ENCODE measurements at places on chromosomes 11 and 22.

DNA sequence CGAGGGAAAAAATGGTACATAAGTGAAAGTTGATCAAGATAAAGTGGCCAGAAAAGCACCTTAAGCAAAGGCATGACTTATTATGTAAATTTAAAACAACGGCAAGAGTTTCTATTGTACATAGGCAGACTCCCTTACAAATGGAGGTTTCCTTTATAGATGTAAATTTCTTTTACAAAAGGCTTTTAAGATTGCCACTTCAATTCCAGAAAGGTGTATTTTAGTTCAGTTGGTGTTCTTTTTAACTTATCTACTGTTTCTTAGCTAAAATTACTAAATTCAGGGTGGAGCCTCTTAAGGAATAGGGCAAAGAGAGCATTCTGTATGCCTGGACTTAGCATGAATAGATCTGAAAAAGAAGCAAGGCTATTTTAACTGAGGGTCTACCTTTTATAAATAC is 24.9 kb upstream of the GNAZ start:
- no peak for DNase-seq

DNA sequence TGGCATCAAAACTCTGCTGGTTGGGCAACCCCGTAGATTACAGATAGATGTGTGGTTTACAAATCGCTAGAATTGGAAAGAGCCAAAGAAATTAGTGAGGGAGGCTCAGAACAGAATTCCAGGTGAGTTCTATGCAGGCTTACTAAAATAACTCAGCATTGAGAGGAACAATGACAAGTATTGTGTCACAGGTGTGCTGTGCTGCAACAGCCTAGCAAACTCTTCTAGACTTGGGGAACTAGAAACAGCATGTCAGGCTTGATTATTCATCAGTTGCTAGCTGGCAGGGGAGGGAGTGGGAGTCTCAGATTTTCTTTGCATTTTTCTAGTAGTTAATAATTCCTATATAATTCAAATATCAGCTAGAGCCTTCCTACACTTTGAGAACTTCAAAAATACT is 26.3 kb upstream of the RASD2 start:
- no peak for DNase-seq

DNA sequence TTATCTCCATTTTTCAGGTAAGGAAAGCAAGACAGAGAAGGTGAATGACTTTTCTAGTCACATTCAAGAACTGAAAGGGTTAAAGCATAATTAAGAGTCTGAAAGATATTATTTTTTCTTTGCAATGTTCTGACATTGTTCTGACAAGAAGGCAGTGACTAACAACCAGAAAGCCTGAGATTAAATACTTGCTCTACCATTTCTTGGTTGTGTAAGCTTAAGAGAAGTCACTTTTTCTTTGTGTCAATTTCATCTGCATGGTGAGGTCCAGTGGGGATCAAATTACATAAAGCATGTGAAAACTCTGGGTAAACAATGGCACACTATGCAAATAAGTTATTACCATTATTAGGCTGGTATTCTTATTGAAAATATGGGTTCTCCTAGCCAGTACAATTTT is 73.7 kb downstream of the PHF21A start:
- no peak for DNase-seq

GRCh38 chr22:25827415-25827814 is 85.4 kb downstream of the MYO18B start:
- DNase-seq, result no peak

DNA sequence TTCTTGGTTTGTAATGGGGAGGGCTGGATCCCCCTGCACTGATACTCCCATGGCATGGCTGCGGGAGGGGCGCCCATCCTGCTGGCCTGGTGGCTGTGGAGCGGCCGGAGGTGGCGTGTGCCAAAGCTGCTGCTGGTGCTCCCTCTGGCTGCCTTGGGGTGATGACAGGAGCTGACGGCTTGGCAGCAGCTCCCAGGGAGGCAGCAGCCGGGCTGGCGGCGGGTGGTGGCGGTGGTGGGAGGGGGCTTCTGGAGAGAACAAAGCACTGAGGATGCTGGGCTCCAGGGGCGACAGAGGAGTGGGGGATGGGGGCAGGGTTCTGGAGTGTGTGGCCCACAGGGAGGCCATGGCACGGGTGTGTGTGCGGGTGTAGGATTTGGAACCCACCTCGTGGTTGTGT is 11.4 kb upstream of the MPPED1 start:
- DNase-seq, result no peak

DNA sequence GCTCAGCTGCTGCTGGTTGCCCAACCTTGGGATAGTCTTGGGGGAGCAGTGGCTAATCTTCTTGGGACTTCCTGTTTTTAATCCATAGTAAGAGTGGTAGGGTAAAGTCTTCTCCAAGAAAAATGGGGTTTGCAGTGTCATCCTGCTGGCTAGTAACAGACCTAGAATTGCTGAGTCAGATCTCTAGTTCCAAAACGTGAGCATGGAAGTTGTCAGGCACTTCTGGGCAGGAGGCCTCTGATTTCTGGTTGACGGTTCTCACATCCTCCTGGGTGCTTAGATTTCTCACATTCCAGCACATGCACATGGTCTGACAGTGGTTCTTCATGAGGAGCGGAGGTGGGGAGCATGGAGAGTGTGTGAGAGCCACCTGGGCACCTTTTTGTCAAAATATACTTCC is 410.0 kb downstream of the OPCML start:
- DNase-seq, result no peak

GRCh38 chr22:38086001-38086845 is 2.2 kb upstream of the SLC16A8 start:
- DNase-seq, result no peak

DNA sequence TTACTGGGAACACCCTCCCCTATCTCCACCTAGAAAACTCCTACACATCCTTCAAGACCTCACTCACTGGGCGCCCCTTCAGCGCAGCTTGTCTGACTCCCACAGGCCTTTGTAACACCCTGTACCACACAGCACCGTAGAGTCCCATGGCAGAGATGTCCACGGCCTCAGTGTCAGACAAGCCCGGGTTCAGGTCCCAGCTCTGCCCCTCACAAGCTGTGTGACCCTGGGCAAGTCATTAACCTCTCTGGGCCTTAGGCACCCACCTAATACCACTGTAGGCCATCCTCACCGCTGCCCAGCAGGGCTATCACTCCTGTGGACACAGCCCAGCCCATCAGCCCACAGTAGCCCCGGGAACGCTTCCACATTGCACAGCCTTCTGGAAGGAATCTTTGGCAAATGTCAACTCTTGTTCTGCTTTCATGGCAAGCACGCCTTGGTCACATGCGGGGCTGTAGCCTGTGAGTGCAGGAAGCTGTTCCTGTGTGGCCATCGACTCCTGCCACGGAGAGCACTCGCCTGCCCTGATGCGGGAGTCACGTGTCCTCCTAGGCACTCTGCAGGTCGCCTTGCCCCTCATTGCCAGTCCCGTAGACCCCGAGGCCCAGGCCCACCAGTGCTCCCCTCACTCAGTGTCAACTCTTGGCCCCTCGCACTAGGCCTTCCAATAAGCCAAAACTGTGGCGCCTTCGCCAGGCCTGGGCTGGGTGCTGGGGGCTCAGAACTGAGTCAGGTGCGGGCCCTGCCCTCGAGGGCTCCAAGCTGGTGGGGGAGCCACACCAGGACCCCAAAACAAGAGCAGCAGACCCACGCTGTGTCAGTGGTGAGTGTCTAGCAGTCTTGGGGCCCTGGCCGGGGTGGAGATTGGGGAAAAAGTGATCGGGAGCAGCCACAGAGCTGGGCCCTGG is 32.9 kb upstream of the RFPL3 start:
- DNase-seq, result no peak

- DNase-seq, result no peak
These were observed 77.0 kb downstream of the RPL27A start for GRCh38 chr11:8759634-8760033.

DNA sequence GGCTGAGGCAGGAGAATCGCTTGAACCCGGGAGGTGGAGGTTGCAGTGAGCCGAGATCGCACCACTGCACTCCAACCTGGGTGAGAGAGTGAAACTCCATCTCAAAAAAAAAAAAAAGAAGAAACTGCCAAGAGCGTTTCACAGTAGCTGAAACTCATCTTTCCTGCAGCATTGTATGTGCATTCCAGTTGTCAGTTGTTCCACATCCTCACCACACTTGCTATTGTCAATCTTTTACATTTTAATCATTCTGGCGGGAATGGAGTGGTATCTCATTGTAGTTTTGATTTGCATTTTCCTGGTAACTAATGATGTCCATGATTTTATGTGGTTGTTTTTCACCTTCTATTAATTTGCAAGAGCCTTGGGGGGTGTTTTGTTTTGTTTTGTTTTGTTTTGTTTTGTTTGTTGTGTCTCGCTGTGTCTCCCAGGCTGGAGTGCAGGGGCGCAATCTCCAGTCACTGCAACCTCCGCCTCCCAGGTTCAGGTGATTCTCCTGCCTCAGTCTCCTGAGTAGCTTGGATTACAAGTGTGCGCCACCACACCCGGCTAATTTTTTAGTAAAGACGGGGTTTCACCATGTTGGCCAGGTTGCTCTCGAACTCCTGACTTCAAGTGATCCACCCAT is 8.1 kb upstream of the GNB1L start:
- DNase-seq, result no peak

DNA sequence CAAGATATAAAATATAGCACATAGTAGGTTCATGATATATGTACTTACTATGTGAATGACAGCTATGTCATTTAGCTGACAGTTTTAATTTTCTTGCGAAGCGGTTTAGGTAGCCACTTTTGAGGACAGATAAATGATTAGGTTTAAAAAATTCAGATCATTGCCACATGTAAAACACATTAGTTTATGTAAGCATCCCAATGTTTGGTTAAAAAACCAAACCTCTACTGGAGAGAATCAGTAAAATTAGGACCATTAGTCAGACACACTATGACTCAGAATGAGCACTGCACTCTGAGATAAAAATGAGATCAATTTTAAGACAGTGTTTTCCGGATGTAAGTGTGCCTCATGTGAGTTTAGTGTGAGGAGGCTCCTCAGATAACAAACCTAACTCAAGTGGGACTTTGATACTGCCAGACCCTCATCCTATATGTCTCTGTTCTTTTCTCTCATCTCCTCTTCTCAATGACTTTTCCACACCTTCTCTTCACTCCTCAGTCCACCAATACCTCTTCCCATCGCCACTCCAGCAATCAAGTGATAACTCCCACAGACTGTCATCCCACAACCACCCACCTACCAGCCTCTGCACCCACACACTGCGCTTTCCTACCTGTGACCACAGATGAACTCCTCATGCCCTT is 6.8 kb upstream of the OR2AT4 start:
- DNase-seq, result no peak

Data from stimulated activated CD4-positive, alpha-beta T cell treated with anti-CD3 and anti-CD28 coated beads, Interleukin-12 subunit alpha, Interleukin-12 subunit beta, amount 100 ng/mL, for 48 hours (primary cell).